GM12878 (cell line): ENCODE measurements at places on chromosomes 4 and X.

DNA sequence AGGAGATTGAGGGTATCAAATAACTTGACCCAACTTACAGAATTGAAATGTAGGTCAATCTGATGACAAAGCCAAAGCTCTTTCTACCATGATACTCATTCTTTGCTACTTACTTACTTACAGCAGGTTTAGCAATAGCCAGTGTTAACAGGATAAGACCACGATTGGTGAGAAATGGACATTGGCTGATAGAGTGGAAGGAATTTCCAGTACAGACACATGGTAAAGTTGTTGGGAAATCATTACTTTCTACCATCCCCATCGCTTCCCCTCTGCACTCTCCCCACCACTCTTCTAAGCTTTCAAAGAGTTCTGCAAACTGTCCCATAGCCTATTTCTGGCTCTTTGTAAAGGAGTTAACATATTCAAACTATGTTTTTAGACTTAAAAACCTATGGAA is 119.7 kb downstream of the CHRNA9 start:
- DNase-seq = no peak

- DNase-seq = no peak
These were observed 55.6 kb downstream of the HAUS3 start for GRCh38 chr4:2186133-2186864.

- DNase-seq = no peak
These were observed 94.3 kb upstream of the ATXN3L start for GRCh38 chrX:13414006-13414647.

GRCh38 chr4:100106982-100107381 is 83.3 kb downstream of the DDIT4L start:
- peak; percentile 71 for DNase-seq

GRCh38 chrX:17465201-17465600 is 90.2 kb downstream of the NHS start:
- DNase-seq = no peak

DNA sequence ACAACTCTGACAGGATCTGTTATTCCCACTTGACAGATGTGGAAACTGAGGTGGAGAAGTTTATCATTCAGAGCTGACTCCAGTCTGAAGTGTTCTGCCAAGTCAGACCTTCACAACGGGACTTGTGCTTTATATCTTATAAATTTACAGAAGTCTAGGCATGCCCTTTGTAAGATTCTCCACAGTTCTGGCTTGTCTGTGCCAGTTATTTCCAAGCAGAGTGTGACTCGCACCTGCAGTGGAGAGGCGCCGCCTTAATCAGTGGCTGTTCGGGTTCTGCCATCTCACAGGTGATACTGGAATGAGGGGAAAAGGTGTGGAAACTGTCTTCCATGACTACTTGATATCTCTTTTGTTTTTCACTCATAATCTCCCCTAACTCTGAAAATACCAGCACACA is 63.2 kb downstream of the CPEB2 start:
- no peak for DNase-seq

- DNase-seq = no peak
These were observed 177.9 kb downstream of the TSPAN5 start for GRCh38 chr4:98480535-98480934.

DNA sequence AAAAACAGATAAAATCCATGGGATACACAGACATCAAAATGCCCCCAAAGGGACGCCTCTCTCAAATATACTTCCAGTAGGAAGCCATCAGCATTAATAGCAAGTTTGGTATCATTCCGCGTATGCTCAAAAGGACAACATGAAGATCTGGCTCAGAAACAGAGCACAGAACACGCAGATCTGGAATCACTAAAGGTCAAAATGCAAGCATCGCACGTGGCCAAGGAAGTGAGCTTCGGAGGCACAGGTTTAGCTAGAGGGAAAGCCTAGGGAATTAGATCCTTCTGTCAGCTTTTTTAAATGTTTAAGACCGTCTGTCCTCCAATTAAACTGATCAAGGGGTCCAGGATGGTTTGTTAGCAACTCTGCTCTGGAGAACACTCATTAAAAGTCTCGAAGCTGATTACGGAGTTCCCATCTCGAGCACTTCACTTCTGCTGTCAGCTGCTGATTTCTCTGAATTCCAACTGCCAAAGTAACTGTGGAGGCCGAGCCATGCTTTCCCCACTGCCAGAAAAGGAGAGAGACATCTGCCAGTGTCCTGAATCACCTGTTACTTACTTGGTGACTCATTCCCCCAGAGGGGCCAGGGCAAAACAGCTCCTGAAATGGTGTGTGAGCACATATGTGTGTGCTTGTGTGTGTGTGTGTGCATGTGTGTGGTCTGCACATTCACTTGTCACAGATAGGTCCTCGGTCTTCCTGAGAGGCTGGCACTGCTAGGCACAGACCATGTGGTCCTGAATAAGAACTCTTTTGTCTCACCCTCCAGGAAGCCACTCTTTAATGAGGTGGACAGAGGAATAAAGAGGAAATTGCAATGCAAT is 177.7 kb upstream of the PPARGC1A start:
- DNase-seq = no peak

DNA sequence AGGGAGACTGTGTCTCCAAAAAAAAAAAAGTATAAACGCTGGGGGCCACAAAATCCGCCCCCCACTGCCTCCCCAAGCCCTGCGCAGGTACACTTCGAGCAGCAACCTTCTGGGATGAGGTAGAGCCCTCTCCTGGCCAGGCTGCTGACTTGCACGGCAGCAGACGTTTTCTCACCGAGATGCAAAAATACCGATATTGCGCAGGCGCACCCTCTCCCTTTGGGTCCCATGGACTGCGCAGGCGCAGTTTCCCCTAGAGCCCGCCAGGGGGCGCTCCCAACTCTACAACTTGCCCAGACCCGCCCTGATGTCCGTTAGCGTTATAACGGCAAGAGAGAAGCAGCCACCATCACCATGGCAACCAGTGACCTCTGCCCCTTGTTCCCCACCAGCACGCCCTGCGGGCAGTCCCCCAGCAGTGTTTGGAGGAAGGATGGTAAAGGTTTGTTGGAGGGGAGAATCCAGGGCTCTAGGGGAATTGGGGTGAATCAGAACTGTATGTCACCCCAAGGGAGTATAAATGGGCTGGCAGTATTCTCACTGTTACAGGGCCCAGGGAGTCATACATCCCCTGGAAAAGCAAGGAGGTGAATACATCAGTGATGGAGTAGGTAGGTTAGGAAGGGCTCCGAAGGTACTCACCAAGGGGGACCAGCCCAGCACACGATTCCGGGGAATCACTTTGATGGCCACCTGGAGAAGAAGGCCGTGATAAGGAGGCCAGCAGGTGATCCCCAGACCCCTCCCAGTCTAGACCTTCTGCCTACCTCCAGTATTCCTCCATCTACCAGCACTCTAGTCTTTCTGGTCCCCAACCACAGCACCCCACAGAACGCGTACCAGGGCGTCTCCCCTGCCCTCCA is 1.5 kb downstream of the PIM2 start:
- peak; percentile 88 for DNase-seq

GRCh38 chrX:13489454-13489853 is 79.9 kb upstream of the EGFL6 start:
- no peak for DNase-seq

DNA sequence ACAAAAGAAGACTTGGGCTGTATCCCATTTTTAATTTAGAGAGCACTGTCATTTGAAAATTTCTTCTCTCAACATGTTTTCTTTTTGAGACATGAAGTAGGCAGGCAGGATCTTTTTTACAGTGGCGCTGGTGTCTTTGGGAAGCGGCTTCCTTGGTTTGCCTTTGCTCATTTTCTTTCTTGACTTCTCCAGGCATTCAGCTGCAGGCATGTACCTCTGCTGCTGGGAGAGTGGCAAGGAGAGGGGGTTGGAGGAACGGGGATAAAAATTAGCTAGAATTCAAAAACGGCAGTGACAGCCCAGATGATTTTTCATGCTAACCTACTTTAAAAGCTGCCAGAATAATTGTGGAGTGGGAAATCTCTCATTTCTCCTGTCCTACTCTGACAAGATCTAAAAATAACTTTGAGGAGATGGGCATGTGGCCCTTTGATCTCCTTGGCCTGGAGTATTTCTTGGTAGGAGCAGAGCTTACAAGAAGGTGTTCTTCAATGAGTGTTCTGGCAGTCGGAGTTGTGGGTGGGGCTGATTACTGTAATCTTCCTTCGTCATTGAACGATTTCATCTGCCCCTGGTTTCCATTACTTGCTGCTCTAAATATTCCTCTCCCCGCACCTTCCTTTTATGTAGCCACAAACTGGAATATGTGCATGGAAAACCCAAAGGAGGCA is 54.8 kb downstream of the TBL1X start:
- DNase-seq = no peak

DNA sequence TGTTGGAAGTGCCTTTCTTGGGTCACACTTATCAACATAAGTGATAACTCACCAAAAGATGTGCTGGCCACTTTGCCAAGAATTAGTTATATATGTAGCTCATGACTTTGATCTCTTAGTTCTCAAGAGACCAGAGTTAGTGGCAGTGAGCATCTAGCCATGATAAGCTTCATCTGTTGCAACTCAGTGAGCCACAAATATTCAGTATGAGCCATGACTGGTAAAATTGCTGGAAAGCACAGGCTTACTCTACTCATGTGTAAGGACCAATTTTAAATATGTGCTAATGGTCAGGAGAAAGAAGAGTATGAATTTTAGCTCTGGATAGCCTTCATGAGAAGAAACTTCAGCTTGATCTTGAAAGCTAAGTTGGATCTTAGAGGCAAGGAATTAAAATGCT is 59.4 kb upstream of the TLL1 start:
- no peak for DNase-seq

- no peak for DNase-seq
These were observed 86.3 kb upstream of the CITED1 start for GRCh38 chrX:72392042-72392441.

GRCh38 chr4:155392481-155393184 is 15.9 kb upstream of the MAP9 start:
- no peak for DNase-seq

GRCh38 chr4:8846046-8846720 is 25.5 kb downstream of the HMX1 start:
- DNase-seq = no peak
